GM04504 (cell line): ENCODE measurements at places on chromosomes 5 and 9.
A peak's percentile ranks its signal among the peaks of the same experiment; 100 is the strongest.

DNA sequence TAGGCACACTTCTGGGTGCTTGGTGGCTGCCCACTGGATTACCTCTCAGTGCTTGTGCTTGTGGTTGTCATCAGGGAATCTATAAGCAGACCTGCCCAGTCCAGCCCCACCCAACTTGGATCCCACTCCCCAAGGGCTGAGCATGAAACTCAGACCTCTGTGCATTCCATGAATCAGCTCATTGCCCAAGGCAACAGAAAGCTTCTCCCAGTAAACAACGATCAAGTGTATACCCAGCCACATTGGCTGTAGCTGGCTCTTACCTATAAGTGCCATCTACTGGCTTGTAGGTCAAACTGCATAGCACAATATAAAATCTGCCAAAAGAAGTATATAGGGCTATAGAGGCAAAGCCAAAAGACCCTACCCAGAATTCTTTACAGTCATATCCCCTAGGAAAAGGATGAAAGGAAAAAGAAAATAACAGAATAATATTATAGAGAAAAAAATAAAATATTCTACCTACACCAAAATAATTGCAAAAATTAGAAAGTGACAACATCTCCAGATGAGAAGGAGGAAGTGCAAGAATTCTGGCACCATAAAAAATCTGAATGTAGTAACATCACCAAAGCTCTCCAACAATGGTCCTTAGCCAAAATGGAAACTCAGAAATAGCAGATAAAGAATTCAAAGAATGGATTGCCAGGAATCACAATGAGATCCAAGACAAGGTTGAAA lies 321.0 kb upstream of the TRPC7 start:
- peak; percentile 1 for DNase-seq

GRCh38 chr5:88269222-88269771 lies 652 bp upstream of the TMEM161B start:
- DNase-seq: no peak

GRCh38 chr9:77763566-77763965 lies 115.4 kb upstream of the GNA14 start:
- no peak for DNase-seq

GRCh38 chr9:19375538-19375937 lies 4.5 kb downstream of the RPS6 start:
- no peak for DNase-seq

GRCh38 chr9:104456831-104457230 lies 47.2 kb upstream of the OR13F1 start:
- no peak for DNase-seq

DNA sequence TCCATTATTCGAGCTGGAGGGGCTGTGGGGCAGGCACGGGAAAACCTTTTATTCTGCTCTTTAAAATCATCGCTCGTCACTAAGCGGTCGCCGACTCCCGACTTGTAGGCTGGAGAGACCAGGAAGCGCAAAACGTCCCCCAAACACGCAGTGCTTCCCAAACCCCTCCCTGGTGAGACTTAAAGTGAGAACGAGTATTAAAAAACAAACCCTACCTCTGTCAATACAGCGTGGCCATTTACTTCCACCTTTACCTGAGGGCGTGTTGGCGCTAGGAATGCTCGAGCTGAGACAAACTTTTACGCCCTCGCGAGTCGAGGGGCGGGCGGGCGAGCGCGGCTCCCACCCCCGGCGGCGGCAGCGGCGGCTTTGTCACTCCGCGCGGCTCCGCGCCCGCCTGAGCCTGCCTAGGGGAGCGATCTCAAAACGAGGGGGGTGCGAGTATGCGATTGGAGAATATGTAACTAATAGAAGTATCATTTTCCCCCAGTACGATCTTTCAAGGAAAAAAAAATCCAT lies at the start of gene NR2F1-AS1:
Gene NR2F1-AS1, minus strand, starts transcription at position 293 of the 519 bp plus-strand sequence.
- no peak for DNase-seq

- DNase-seq: no peak
Measured at GRCh38 chr5:107285772-107286171, 385.0 kb downstream of the EFNA5 start.

GRCh38 chr9:12170456-12170855 lies 522.7 kb upstream of the TYRP1 start:
- no peak for DNase-seq

DNA sequence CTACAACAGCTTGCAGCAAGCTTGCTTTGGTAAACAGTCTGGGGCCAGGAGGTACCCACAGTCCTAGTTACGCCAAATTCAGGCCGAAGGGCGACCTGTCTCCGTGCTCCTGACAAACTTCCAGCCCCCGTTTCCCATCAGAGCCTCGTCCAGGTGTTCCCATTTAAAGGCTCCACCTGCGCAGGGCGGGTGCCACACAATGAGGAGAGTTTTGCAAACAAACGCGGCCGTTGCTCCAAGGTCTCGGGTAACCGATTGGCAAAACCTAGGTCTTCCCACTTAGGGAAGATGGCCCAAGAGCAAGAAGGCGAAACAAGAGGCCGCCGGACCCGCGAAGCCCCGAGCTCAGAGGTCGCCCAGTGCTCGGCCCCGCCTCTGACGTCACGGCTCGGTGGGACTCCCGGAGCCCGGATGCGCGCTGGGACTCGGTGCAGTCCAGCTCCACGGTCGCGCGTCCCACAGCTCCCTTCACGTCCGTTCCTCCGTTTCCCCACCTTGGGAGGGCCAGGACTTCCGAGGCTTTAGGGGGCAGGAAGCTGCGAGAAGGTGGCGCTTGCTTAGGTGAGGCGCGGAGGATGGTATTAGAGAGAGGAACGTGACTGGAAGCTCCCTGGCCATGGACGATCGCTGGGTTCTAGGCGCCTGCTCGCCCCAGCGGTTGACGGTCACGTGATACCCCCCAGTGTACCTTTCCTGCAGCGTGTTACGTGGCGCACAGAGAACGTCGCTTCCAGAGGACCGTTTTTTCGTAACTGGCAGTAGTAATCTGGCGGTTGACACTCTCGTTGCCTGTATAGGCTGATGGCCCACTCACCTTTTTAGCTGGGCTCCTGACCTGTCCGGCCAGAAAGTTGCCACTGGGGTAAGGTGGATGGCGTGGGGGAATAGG lies 41.8 kb upstream of the KDM4C start:
- no peak for DNase-seq

- DNase-seq: no peak
Measured at GRCh38 chr5:158921441-158922262, 178.1 kb downstream of the EBF1 start.

- DNase-seq: no peak
Measured at GRCh38 chr5:8958602-8959001, 587.3 kb downstream of the SEMA5A start.

GRCh38 chr9:8684978-8685708 lies 885.6 kb upstream of the DMAC1 start:
- no peak for DNase-seq

DNA sequence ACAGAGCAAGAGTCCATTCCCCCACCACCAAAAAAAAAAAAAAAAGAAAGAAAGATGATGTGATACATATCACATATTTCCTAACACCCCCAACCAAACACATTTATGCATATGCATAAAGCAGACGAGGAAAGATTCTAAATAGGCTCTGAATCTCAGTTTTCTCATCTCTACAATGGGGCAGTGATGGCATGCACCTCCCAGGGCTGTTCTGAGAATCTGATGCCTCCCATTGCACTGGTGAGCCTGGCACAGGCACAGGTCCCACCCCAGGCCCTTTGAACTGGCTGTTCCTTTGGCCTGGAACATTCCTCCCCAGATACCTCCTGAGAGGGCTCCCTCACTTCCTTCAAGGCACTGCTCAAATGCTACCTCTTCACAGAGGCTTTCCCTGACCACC lies 116.5 kb downstream of the C9orf50 start:
- no peak for DNase-seq

GRCh38 chr9:108569624-108570023 lies 286.2 kb downstream of the ACTL7B start:
- peak; percentile 65 for DNase-seq

DNA sequence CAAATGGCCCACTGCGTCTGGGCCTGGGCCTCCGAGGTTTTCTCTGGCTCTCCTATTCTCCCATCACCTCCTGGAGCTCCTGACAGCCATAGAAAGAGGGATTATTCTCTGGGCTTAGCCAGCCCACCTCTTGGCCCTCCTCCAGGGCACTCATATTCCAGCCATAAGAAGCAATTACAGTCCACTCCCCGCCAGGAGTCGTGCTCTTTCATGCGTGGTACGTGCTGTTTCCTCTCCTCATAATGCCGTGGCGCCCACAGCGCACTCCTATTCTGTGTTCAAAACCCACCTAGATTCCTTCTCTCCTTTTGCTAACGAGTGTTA lies 240.8 kb upstream of the ZNF462 start:
- no peak for DNase-seq

DNA sequence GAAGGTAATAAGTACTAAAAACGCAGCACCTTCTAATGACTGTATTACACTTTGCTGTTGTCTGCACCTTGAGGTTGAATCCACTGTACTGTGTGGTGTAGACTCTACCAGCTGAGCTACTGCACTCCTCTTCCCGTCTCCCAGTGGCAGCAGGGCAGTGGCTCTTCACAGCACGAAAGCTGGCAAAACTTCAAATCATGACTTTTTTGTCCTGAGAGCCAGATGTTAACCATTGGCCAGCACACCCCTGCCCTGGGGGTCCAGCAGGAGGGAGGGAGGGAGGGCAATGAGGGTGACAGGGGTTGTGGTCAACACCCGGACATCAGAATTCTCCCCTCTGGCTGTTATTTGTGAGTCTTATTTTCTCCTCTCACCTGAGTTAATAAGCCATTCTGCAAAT lies 11.8 kb downstream of the SHC3 start:
- no peak for DNase-seq

DNA sequence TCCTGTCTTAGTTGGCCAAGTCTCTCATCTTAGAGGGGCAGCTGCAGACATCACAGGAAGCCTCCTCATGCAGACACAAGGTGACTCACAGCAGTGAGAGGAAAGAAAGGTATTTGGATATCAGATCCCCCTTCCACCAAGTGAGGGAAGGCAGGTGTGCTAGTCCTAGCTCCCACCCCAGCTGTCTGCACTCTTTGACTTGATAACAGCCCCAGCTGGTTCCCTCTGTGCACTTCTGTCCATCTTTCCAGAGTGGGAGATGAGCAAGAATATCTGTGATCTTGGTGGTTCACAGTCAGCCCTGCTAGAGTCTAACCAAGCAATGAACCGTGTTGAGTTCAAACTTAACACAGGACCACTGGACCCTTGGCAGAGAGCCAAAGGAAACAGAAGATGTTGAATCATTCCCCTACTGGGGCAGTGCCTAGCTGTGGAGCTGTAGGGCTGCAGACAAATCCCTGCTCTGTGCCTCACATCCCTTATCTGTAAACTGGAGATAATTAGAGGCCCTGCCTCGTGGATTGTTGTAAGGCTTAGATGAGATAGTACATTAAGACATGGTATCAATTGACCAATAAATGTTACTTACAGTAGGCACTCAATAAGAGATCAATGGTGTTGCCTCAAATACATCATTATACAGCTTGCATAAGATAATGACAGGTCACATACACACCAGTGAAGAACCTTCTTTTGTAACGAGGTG lies 39.1 kb downstream of the SH3RF2 start:
- no peak for DNase-seq

DNA sequence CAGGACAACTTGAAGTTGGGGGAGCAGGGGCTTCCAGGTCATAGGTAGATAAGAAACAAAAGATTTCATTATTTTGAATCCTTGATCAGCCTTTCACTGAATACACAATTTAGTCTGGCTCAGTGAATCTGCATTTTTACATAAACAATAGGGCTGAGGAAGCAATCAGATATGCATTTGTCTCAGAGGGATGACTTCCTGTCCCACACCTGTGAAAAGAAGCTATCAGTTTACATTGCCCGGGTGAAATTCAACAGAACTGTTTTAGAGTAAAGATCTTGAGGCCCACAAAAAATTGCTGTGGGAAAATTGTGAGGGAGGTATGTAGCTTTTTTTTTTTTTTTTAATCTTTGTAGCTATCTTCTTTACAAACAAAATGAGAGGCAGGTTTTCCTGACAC lies 38.3 kb downstream of the DNAJB5 start:
- no peak for DNase-seq

DNA sequence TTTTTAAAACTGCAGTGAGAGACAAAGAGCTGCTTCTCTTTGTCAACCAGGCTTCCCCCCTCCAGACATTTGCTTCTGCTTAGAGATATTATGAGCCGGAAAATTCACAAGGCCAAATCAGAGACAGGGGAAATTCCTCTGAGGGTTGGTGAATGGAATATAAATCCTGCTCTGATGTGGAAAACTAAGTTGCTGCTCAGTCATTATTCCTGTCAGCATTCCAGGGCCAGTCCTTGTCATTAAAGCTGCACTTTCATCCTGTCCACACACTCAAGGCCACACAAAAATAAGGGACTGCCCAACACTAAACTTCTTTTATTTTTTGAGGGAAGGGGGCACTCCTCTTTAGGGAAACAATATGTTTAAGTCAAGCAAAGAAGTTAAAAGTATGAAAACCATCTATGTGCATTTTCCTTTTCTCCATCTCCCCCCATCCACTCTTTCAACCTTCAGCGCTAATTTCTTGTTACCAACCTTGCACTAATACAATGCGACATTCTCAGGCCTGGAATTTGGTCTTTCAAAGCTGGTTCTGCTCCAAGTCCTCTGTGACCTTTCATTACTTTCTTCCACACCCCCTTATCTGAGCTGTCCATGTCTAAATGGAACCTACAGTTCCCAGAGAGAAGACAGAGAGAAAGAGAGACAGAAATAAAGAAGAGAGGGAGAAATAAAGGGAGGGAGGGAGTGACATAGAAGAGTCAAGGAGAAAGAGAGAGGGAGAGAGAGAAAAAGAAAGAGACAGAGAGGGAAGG lies 118.9 kb upstream of the S1PR3 start:
- DNase-seq: peak; percentile 5

- peak; percentile 88 for DNase-seq
Measured at GRCh38 chr9:15999422-16000339, 446.8 kb downstream of the CCDC171 start.

DNA sequence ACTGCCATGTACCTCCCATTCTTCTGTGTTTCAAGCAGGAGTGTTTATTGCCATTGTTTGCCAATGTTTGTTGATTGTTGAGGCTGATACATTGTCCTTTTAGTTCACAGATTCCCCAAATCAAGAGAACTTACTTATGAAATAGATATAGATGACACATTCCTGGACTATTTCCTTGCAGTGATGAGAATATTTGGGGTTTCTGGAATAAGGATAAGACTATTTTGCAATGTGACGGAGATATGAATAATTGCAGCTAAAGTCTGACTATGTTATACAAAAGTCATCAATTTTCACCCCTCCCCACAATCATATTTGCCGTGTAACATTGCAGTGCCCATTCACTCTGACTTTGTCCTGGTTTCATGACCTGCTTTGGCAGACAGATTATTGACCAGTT lies 460.8 kb downstream of the CDH10 start:
- no peak for DNase-seq

GRCh38 chr9:129845373-129845772 lies 10.1 kb downstream of the USP20 start:
- DNase-seq: no peak
